Hematopoietic multipotent progenitor cell treated with erythropoietin and hydrocortisone succinate and interleukin-3 and kit ligand, for 8 days (in vitro differentiated cells): ENCODE measurements at places on chromosomes 4 and X.
A peak's percentile ranks its signal among the peaks of the same experiment; 100 is the strongest.

DNA sequence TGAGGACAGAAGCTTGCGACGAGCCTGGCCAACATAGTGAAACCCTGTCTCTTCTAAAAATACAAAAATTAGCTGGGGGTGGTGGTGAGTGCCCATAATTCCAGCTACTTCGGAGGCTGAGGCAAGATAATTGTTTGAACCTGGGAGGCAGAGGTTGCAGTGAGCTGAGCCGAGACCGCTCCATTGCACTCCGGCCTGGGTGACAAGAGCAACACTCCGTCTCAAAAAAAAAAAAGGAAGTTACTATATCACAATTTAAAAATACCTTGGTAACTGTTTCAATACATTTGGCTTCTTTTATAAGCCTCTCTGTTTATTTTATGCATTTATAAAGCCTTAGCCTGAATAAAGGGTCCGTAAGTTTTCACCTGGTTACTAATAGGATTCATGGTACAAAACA lies 46.6 kb upstream of the CHRNA9 start:
- no peak for DNase-seq

GRCh38 chrX:2614911-2615310 lies 76.2 kb upstream of the CD99 start:
- peak; percentile 63 for DNase-seq

GRCh38 chr4:85058551-85058950 lies 92.1 kb upstream of the WDFY3 start:
- DNase-seq, result no peak

GRCh38 chr4:173170182-173170778 lies 1.7 kb downstream of the GALNT7 start:
- peak; percentile 22 for DNase-seq

- DNase-seq, result peak; percentile 97
Observed at GRCh38 chr4:40057586-40058091, 989 bp downstream of the N4BP2 start.

DNA sequence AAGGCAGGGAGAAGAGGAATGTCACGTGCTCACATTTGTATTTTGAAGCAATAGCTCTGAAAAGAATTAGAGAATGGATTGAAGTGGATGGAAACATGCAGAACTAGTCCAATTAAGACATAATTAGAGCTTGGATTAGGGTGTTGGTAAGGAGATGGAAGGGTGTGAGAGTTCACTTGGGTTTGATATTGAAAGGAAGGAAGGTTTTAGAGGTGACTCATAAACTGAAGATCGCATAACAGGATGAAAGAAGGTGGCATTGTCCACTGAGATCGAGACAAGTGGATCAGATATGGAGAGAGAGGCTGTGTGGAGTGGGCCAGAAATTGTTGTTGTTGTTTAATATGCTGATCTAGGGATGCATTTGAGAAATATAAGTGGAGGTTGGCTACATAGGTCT lies 244.0 kb upstream of the SMIM31 start:
- DNase-seq, result no peak

DNA sequence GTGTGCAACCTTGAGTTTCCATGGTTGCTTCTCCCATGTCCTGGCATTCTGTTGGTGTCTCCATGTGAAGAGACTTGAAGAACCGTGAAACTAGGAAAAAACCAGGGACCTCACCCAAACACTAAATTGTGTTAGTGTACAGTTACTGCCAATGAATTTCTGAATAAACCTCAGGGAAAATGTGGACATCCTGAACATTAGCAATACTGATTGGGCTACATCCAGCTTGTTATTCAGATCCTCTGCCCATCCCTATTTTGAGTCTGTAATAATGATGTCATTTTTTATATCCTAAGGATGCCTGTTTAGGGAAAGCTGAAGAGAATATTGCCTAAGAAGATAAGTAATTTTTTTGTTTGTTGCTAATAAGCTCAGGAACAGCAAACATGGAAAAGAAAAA lies 262.7 kb downstream of the TMA16 start:
- no peak for DNase-seq

GRCh38 chr4:48664938-48665337 lies 115.1 kb downstream of the FRYL start:
- no peak for DNase-seq

- no peak for DNase-seq
Observed at GRCh38 chrX:25659317-25659716, 478.8 kb upstream of the MAGEB18 start.

DNA sequence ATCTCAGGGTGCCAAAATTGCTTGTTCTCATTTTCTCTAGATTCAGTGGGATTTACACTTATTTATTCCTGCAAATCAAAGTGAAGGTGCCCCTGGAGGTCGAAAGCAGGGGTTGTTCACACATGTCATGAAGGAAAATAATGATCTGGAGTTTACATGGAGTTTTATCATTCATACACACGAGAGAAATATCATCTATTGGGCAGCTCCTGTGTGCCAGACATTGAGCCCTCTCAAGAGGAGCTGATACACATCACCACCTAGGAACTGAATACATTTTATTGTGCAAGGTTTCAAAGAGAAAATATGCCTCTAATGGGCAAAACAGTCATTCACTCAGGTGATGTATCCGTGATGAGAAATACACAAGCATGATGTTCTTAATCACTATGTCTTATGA lies 23.5 kb downstream of the CLNK start:
- no peak for DNase-seq

DNA sequence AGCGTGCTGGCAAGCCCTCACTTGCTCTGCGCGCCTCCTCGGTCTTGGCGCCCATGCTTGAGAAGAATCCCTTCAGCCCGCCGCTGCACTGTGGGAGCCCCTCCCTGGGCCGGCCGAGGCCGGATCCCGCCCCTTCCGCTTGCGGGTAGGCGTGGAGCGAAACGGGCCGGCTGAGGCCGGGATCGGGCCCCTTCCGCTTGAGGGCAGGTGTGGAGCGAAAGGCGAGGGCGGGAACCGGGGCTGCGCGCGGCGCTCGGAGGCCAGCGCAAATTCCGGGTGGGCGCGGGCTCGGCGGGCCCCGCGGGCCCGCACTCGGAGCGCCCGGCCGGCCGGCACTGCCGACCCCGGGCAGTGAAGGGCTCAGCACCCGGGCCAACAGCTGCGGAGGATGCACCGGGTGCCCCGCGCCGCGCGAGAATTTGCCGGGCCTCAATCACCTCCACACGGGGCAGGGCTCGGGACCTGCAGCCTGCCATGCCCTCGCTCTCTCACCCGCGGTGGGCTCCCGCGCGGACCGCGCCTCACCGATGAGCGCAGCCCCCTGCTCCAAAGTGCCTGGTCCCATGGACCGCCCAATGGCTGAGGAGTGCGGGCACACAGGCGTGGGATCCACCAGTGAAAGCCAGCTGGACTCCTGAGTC lies 58.1 kb upstream of the GBA3 start:
- no peak for DNase-seq

GRCh38 chr4:23033796-23034195 lies 341.1 kb downstream of the GBA3 start:
- no peak for DNase-seq

DNA sequence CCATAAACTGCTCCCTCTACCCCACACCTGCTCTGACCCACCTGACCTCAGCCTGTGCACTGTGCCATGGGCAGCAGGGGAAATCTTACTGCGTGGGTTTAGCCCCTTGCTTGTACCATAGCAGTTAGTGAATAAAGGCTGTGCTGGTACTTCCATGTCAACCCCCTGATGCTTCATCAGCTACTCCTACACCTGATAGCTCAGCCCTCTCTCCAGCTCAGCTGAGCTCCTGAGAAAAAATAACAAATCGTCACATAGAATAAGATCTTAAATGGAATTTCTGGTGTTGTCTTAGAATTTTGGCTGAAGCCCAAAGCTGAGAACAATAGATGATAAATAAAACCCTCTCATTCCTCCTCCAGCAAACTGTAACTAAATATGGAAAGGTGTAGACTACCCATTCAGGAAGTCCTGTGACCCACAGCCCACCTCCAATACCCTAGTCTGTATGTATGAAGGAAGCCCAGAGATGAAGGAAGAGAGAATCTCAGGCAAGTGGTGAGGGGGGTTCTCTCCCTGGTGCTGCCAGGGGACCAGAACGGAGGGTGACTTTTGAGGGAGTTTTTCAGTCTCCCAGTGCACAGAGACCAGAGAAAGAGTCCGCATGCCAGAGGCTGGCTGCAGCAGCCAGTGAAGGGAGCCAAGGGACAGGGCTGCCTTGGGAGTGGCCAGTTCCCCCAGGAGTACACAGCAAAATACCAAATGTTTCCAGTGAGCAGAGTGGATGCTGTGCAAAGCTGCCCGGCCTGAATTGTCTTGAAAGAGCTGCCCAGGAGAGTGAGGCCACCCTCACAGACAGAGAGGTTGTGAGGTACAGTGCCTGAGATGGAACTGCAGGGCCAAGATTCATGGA lies 227.3 kb downstream of the QDPR start:
- no peak for DNase-seq

- no peak for DNase-seq
Observed at GRCh38 chrX:134444681-134445080, 15.3 kb upstream of the HPRT1 start.

- DNase-seq, result peak; percentile 21
Observed at GRCh38 chr4:73432169-73433000, 3.6 kb upstream of the AFP start.

DNA sequence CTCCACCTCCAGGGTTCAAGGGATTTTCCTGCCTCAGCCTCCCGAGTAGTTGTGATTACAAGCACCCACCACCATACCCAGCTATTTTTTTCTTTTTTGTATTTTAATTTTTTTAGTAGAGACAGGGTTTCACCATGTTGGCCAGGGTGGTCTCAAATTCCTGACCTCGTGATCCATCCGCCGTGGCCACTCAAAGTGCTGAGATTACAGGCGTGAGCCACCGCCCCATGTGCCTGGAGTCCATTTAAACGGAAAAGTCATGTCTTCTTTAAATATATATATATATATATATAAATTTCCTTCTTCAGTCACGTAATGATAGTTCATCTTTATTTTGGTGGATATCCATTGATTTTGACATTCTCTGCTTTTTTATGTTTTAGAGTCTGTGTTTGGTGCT lies 264.0 kb upstream of the PITX2 start:
- no peak for DNase-seq

GRCh38 chr4:122602277-122603142 lies 18.4 kb downstream of the IL21 start:
- peak; percentile 57 for DNase-seq

DNA sequence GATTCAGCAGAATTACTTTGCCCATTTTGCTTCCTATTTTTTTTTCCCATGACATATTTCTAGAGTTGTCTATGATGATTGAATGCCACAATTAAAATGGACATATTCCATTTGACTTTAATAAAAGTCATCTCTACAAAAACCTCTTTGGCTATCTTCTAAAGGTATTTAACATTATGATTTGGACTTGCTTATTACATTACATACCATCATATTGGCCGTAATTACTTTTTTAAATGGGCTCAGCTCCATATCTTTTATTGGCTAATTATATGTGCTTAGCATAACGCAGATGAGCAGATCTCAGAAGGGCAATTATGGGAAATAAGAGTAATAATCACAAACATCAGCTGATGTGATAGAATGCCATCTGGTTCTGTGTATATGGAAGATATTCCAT lies 4.5 kb upstream of the LNX1 start:
- DNase-seq, result no peak

- no peak for DNase-seq
Observed at GRCh38 chrX:48558271-48558670, 16.0 kb upstream of the RBM3 start.

GRCh38 chr4:137070614-137071013 lies 461.7 kb downstream of the PCDH18 start:
- DNase-seq, result no peak

DNA sequence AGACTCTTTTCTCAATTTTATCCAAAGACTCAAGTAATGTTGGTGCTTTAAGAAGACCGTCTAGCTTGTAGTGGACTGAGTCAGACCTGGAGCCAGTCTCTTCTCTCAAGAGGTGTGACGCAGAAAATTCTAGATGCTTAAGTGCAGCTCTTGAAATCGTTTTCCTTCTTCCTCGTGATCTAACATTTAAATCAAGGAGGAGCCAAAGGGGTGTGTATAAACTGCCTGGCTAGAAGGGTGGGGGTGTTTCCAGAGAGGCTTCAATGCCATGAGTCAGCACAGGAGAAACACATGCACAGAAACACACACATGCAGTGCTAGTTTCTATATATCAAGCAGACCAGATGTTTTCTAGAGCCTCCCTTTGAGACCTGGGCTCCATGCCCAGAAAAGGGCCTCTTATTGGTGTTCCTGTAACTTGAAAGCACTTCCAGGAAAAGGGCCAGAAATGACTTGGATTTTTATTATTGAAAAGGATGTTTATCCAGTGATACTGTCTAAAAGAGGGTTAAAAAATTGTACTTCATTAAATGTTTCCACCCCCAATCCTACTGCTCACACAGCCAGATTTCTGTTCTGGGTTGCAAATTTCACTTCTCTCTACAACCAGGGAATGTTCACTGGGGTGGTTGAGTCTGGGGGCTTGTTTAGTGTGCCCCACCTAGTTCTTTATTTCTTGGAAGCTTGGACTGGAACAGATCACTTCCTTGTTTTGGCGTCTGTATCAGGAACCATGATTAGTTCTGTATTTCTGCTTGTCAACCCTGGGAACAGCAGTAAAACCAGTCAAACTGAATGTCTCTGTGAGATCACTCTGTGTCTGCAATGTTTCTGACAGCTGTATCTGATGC lies at the start of gene CLIC2:
CLIC2 (minus strand) TSS at position 129 of the 851 bp plus-strand sequence. CDS start 187 bp downstream, outside the sequence.
- peak; percentile 98 for DNase-seq

GRCh38 chr4:155604718-155605626 lies 61.7 kb upstream of the GUCY1A1 start:
- no peak for DNase-seq

DNA sequence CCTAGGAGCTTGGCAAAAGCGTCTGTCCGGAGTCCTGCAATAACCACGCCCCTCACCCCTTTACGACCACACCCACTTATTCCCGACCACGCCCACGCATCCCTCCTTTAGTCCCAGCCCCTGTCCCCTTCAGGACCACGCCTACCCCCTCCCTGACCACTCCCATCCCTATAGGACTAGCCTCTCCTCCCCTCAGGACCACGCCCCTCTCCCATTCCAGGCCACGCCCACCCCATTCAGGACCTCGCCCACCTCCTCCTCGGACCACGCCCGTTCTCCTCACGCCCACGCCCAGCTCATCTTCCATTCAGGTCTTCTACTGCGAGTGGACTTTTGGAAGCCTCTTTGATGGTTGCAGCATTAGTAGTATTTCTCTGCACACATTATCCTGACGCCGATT lies 131.2 kb upstream of the STX18 start:
- DNase-seq, result peak; percentile 14

DNA sequence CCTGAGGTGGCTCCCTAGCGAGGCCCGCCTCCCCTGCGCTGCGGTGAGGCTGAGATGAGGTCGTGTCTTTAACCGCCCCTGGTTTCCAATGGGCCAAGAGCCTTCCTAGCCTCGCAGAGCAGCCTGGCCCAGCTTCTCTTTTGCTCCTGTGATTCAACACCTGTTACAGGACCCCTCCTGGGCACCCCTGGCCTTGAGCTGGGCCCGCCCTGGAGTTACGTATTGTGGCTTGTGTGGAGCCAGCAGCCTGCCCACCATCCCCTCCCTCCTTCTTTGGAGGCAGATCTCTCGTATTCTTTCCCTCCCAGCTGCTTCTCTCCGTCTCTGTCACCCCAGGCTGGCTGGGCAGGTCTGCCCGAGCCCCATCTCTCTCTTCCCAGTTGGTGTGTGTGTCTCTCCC lies 19.3 kb upstream of the UBA1 start:
- no peak for DNase-seq
